ENCODE measurements at places on chromosomes 13 and 19.

GRCh38 chr13:110182461-110182860, 124.5 kb downstream of the COL4A1 start:
- DNase-seq = no peak

DNA sequence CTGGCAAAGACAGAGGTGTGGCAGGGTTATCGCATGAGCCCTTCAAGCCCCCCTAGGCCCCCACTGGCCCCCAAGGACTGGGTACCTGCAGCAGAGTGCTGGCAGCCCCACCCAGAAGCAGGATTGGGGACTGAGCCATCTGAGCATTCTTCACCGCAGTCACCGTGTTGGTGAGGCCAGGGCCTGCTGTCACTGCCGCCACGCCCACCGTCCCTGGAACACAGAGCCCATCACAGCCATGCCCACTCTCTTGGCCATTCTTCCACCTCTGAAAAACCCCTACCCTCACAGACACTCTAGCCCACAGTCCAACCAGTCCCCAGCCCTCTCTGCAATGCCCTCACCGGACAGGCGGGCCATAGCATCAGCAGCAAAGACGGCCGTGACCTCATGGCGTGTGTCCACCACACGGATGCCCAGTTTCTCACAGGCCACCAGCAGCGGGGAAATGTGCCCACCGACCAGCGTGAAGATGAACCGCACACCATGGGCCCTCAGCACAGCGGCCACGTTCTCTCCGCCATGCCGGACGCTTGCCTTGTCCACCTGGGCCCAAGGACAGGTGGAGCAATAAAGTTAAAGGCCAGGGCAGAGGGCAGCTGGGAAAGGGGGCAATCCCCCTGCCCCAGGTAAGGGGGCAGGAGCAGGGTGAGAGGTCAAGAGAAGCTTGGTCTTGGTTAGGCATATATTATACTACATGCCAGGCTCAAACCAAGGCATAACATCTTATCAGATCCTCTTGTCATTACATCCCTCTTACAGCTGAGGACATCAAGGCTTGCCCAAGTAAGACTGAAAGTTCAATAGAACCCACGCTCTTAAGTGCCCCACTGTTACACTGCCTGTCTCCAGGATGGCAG, 16.1 kb downstream of the SYDE1 start:
- DNase-seq = no peak

DNA sequence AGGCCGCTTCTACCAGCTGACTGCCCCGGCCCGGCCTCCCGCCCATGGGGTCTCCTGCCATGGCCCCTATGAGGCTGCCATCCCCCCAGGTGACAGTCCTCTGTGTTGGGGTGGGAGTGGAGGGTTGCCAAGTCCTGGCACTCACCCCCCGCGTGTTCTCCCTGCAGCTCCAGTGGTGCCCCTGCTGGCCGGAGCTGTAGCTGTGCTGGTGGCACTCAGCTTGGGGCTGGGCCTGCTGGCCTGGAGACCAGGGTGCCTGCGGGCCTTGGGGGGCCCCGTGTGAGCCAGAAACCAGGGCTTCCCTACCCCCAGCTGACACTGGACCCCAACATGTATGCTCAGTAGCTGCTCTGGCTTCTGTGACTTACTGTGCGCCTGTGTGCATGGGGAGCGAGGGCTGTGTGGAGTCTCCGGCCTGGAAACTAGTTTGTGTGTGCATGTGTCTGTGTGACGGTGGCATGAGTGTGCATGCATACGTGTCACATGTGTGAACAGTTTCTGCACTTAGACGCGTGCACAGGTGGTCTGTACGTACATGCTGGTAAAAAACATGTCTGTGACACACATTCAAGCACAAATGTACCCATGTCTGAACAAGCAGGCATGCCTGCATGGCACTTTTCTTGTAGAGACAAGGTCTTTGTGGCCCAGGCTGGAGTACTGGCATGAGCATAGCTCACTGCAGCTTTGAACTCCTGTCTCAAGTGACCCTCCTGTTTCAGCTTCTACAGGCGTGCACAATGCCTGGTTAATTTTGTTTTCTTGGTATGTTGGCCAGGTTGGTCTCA, 4.9 kb downstream of the ACP4 start:
- DNase-seq = no peak

GRCh38 chr19:30367421-30367820, 4.8 kb upstream of the ZNF536 start:
- no peak for DNase-seq

GRCh38 chr13:43805071-43805468, 18.3 kb upstream of the ENOX1 start:
- DNase-seq = peak; percentile 92

- no peak for DNase-seq
Measured at GRCh38 chr19:2613507-2614295, 88.8 kb downstream of the GNG7 start.

- peak; percentile 61 for DNase-seq
Measured at GRCh38 chr19:1592755-1593500, at the start of gene MBD3. MBD3 (minus strand) TSS chr19:1592865; CDS start chr19:1592631, 234 bp downstream.

GRCh38 chr13:47678201-47678968, 322.7 kb downstream of the SUCLA2 start:
- no peak for DNase-seq

DNA sequence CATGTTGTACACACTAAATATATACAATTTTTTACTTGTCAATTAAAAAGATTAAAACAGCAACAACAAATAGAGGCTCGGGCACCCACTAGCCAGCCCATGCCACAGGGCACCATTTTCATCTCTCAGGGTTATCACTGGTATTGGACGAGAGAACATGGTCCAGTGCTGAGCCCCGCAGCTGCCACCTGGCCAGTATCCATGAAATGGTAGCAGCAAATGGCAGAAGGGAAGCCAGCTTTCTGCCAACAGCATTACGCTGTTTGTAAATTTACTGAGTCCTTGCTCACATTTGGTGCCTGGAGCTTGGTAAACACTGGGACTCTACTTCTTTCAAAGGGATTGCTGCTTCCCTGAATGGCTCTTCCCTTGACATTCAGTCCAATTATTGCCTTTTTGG, 87.9 kb upstream of the WASF3 start:
- no peak for DNase-seq

DNA sequence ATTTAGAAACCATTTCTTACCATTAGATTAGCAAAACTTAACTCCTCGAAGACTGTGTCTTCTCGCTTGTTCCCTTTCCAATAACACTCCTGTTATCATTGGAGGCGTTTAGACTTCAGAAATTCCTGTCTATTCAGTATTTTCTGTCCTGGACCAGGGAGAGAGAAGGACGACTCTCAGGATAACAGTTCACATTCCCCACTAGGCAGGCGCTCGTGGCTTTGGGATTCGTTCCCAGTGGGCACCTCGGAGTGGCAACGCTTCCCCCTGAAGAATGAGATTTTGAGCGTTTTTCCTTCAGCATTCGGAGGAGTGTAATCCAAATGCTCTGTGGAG, 429 bp upstream of the ZNF225 start:
- no peak for DNase-seq

DNA sequence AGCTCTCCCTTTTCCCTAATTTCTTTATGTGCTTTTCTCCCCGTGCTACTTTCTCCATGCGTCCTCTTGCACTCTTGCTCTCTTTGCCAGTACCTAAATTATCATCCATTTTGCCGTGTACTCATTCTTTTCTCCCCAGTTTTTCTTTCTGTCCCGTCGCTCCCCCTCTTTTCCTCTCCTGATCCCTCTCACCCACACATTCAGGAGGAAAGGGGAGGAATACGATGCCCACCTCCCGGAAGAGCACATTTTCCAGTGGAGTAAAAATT, 821 bp downstream of the ZNF616 start:
- no peak for DNase-seq
